ENCODE measurements at places on chromosomes 3 and 15.
A peak's percentile ranks its signal among the peaks of the same experiment; 100 is the strongest.

DNA sequence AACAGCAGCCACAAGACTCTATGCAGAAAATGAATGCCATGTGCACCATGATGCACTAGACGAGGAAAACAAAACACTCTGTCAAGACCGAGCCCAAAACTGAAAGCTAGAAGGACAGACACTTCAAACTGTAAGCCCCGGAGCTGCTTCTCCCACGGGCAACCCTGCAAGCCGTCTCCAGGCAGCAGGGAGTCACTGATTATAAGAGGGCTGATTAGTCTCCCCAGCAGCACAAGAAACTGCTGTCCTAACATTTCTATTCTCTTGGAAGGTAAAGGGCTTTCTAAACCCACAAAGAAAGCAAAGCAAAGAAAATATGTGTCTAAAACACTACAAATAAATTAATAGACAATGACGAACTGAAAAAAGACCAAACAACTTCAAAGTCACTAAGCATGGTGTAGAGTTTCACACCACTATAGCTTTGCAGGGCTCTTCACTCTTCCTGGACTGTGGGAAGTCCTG lies 15.5 kb downstream of the TBC1D2B start:
- DNase-seq: no peak

DNA sequence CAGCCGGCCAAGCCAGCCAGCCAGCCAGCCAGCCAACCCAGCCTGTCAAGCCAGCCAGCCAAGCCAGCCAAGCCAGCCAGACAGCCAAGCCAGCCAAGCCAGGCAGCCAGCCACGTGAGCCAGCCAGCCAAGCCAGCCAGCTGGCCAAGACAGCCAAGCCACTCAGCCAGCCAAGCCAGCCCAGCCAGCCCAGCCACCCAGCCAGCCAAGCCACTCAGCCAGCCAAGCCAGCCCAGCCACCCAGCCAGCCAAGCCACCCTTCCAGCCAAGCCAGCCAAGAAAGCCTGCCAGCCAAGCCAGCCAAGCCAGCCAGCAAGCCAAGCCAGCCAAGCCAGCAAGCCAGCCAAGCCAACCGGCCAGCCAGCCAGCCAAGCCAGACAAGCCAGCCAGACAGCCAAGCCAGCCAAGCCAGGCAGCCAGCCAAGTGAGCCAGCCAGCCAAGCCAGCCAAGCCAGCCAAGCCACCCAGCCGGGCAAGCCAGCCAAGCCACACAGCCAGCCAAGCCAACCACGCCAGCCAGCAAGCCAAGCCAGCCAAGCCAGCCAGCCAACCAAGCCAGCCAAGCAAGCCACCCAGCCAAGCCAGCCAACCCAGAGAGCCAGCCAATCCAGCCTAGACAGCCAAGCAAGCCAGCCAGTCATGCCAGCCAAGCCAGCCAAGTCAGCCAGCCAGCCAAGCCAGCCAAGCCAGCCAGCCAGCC lies 199.5 kb downstream of the GOLGA6L6 start:
- no peak for DNase-seq

- no peak for DNase-seq
These were observed 1.9 kb downstream of the MORC1 start for GRCh38 chr3:109116031-109116430.

- DNase-seq: no peak
These were observed 8.3 kb upstream of the CPNE9 start for GRCh38 chr3:9695345-9695744.

GRCh38 chr3:148833223-148833622 lies 5.6 kb downstream of the CPB1 start:
- no peak for DNase-seq

DNA sequence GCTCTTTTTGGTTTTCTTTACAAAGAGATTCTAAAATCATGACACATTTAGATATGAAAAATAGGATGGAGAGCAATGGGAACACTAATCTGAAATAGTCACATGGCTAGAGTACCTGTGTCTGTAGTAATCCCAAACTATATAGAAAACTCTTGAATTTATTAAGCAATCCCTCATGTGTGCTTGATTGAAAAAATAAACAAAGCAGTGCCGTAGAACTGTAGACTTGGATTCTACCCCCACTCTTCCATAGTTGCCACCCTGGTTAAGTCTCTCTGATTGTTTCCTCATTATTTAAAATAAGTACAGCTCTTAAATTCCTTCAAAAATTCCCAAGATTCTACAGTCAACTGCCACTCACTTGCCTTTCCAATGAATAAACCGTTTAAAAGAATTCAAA lies 58.9 kb upstream of the ACTC1 start:
- no peak for DNase-seq

DNA sequence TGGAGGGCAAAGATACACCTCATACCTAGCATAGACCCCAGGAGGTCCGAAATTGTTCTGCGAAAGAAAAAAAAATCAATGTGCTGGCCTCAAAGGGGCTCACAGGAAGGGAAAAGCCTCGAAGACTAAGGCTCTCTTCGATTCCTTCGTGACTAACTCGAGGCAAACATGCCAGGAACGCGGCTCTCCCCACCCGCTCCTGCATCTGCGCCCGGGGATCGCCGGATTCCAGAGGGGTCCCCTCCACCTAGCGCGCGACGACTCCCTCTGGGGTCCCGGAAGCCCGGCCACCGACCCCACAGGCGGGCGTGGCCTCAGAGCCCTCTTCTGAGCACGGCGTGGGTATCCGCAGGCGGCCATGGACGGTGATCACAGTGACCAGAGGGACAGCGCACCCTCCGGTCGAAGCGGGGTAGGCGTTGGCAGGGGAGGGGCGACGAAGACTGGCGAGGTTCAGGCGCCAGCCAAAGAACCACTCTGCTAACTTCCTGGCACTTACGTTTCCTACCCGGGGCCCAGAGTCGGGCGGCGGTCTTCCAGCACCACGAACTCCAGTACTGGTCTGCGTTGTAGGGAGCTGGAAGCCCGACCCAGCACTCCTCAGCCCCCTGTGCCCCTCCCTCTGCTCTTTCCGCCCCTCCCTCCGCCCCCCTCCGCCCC lies 515 bp upstream of the EIF3J start:
- no peak for DNase-seq

- no peak for DNase-seq
These were observed 3.8 kb downstream of the ANP32A start for GRCh38 chr15:68816795-68817303.

DNA sequence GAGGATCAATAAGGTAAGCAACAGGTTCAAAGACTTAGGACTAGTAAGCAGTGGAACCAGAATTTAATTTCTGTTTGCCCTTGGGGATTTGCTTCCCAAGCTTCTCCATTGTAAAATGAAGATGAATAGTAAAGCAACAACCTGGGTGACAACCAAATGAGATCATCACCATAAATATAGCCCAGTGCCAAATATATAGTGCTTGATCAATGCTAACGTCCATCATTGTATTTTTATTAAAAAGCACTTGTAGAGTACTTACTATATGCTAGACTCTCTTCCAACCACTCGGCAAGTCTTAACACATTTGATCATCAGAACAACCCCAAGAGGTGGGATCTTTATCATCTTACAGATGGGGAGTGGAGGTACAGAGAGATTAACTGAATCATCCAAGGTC lies 51.5 kb upstream of the NMNAT3 start:
- no peak for DNase-seq

GRCh38 chr3:97901313-97902248 lies 70.7 kb downstream of the RIOX2 start:
- no peak for DNase-seq

DNA sequence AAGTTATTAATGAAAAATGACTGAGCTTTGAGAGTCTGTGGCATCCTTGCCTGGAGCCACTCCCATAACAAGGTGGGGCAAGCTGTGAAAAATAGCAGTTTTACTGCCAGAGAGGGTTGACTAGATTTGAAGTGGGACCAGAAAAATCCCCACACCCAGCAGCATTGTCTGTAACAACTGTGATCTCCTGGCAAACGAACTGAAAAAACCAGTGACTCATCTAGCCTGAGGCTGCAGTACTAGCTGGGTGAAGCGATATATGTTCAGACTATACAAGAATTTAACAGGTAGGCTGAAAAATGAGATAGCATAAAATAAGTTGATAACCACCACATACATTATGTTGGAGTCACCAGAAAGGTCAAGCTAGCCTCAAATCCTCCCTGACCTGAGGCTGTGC lies 64.0 kb downstream of the DPH6 start:
- peak; percentile 0 for DNase-seq

- DNase-seq: no peak
These were observed 28.0 kb upstream of the ARNT2 start for GRCh38 chr15:80375968-80376891.

GRCh38 chr15:101050623-101051290 lies 131.6 kb downstream of the LRRK1 start:
- no peak for DNase-seq

DNA sequence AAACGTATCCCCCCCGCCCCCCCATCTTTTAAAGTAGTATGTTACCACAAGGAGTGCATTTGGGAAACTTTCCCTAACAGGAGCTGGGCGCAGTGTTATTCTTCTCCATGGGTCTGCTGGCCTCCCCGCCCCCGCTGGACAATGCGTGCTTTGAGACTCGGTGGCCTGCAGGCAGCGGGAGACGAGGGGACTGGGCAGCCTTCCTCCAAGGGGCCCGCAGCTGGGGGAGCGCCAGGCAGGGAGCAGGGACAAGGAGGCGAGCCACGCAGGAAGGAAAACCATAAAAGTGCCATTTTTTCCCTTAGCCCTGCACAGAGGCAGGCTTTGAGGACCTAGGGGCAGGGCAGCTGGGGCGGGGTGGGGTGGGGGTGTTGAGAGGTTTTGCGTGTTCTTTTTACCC lies 14.1 kb downstream of the SOX2 start:
- no peak for DNase-seq

GRCh38 chr15:94300612-94301011 lies 69.3 kb downstream of the MCTP2 start:
- DNase-seq: no peak

DNA sequence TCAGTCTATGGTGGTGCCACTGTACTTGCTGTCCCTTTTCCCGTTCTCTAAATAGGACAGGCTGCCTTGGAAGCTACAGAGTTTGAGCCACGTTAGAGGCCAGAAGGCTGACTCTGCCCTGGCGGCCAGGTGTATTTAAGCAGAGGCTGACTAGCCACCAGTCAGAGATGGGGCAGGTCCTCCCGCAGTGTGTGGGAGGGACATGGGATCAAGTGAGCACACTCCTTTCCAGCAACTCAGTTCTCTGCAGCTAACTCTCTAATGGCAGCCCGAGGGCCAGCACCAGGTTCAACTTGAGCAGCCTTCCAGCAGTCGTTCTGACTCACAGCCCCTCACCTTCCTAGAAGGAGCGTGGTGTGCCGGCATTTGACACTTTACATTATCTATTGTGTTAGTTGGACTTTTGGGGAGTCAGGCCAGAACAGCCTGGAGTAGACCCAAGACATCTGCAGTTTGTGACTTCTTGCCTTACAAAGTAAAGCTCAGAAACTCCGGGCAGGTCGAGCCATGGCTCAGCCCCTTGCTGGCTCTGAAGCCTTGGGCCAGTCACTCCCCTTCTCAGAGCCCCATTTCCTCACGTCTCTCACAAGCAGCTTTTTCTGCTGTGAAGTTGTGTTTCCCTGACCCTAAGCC lies 46.7 kb upstream of the MYZAP start:
- no peak for DNase-seq

- no peak for DNase-seq
These were observed 12.6 kb upstream of the FRMD5 start for GRCh38 chr15:44207643-44208042.

GRCh38 chr3:117486719-117487716 lies 777.4 kb downstream of the TUSC7 start:
- no peak for DNase-seq

GRCh38 chr3:13329746-13330145 lies 90.4 kb downstream of the NUP210 start:
- DNase-seq: no peak

DNA sequence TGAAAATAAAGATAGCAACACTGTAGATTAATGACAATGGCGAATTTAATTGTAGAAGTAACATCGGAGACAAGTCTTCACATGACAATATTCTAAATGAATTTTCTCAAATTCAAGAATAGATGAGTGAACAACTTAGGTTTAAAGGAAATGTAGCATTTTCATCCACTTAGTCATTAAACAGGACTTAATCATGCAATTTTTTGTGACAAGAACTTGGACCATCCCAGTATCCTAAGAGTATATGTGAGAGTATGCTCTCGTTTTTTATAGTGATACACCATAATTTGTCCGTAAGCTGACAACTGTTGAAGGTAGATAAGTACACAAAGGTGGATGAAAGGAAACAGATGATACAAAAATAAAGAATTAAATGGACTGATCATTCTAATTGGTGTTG lies 81.5 kb downstream of the DLG1 start:
- DNase-seq: no peak

GRCh38 chr15:79376383-79376782 lies 55.8 kb upstream of the MINAR1 start:
- DNase-seq: no peak

DNA sequence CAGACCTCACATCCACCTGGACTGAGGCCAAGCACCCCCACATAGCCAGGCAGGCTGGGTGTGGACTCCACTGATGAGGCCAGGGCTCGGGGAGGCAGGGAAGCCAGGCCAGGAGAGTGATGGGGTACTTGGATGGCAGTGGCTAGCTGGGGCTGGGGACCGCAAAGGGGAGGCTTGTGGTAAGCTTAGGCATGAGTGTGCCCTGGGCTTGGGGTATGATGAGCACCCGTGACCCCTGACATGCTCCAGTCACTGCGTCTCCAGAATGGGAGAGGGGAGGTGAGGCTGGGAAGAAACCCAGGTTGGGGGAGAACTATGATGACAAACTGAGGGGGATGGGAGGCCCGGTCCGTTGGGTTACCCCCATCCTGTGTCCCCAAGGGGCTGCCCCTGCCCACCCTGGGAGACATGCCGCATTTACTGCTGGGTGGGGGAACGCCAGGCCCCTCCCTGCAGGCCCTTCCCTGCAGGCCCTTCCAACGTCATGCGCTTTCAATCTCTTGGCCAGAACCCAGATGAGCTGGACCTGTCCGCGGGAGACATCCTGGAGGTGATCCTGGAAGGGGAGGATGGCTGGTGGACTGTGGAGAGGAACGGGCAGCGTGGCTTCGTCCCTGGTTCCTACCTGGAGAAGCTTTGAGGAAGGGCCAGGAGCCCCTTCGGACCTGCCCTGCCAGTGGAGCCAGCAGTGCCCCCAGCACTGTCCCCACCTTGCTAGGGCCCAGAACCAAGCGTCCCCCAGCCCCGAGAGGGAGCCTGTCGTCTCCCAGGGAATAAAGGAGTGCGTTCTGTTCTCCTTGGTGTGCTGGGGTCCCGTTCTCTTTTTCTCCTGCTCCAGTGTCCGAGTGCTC lies 34.1 kb downstream of the TSPAN3 start:
- DNase-seq: no peak

- DNase-seq: no peak
These were observed 161.2 kb downstream of the OTOL1 start for GRCh38 chr3:161657786-161658185.

GRCh38 chr3:61701011-61701410 lies 139.6 kb downstream of the PTPRG start:
- DNase-seq: no peak

- DNase-seq: no peak
These were observed 149.3 kb downstream of the FMN1 start for GRCh38 chr15:33045066-33045810.

DNA sequence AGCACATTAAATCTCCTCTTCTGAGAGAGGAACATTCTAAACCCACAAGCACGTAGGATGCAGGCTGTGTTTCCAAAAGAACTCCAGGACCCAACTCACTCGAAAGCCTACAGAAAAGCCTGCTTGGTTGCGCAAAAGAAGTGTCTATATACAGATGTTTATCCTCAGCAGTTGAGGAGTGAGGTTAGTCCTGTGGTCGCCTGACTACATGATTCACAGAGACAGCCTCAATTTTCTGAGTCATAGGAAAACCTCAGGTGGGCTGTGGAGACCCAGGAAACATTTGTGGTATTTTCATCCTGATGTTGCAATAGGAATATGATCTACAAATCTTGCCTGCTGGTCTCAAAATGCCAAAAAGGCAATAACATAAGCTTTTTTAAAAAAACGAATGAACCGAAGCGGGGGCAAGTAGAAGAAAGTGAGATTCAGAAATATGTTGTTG lies 183.8 kb upstream of the THRB start:
- DNase-seq: no peak
